Stimulated activated CD4-positive, alpha-beta T cell treated with anti-CD3 and anti-CD28 coated beads, Interleukin-15, amount 100 ng/mL, for 1 hour (primary cell): ENCODE measurements at places on chromosomes 2 and 18.

DNA sequence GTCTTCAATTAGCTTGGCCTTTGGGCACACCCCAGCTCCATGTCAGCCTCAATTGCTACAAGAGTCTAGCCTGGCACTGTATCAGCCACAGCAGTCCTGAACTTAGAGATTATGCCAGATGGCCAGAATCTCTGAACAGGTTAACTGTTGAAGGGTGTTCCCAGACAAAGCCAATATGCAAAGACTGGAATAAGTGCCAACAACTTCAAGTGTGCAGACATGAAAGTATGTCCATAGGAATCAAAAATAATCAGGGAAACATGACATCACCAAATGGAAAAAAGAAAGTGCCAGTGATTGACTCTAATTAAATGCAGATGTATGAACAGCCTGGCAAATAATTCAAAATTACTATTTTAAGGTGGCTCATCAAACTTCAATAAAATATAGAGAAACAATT, 98.5 kb upstream of the DOCK10 start:
- no peak for DNase-seq

DNA sequence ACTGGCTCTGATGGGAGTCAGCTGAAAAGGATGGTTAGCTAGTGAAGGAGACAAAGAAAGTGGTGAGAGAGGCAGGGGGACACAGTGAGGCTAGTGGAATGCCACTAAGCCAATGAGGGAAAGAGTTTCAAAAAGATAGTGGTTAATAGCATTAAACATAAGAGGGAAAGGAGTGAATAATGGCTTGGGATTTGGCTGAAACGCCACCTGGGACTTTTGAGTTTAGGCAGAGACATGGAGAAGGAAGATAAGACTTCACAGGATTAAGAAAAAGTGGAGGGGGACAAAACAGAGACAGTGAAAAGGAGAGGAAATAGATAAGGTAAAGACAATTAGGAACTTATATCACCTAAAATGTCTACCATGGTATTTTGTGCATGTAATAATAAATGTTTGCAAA, 6.9 kb downstream of the CD28 start:
- DNase-seq = no peak

GRCh38 chr2:12921321-12921720, 204.6 kb downstream of the TRIB2 start:
- DNase-seq = no peak

- no peak for DNase-seq
Measured at GRCh38 chr2:240205348-240205747, 64.9 kb upstream of the OTOS start.

DNA sequence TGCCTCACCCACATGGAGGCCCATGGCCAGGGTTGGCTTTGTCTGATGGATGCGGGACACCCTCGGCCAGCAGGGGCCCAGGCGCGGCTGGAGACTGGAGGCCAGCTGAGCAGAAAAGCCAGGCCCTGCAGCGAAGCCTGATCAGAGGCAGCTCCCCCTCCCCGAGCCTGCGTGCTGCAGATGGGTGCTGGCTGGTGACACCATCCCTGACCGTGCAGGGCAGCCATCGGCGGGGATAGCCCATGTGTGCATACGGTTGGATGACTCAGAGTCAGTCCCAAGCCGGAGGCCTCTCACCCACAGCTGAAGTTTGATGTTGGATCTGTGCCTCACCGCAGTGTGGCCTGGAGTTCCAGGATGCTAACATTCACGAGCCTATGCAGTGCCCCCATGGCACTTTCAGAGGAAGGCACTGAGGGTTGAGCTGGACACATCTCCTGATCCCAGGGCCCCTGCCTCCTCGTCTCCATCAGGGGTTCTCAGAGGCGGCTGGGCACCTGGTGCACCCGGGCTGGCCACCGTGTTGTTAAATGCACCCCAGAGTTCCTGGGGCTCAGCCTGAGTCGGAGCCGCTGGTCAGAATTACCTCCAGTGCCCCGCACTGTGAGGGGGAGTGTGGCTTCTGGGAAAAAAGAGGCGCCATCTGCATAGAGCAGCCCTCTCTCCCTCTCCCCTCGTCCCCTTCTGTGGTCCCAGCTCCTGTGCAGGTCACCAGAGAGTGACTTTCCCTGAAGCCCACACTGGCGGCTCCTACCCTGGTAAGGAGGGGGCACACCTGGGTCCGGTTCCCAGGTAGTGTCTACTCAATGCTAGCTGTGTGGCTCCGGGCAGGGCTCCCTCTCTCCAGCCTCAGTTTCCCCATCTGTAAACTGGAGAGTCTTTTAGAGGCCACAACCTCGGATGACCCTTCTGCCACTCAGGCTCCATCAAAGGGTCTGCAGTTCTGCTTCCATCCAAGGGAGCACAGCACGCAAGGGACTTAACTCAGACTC, 19.4 kb upstream of the KIF1A start:
- DNase-seq = no peak

DNA sequence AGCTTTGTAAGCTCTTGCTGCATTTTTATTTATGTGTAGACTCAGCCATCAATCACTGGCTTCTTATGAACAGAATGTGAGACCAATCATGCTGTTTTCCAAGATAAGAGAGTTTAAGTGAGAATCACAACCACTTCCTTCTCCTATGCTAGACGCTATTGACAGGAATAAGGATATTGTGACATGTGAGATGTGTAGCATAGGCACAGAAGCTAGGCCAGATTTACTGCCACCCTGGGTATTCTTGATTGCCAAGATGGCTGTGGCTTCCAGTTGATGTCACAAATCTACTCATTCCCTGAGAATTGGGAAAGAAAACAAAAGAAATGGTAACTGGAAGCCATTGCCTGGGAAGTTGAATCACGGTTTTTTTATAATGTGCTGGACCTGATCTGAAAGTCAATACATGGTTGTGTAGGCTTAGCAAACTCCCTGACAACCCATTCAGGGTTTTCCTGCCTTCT, 49.9 kb downstream of the RAB27B start:
- DNase-seq = no peak

DNA sequence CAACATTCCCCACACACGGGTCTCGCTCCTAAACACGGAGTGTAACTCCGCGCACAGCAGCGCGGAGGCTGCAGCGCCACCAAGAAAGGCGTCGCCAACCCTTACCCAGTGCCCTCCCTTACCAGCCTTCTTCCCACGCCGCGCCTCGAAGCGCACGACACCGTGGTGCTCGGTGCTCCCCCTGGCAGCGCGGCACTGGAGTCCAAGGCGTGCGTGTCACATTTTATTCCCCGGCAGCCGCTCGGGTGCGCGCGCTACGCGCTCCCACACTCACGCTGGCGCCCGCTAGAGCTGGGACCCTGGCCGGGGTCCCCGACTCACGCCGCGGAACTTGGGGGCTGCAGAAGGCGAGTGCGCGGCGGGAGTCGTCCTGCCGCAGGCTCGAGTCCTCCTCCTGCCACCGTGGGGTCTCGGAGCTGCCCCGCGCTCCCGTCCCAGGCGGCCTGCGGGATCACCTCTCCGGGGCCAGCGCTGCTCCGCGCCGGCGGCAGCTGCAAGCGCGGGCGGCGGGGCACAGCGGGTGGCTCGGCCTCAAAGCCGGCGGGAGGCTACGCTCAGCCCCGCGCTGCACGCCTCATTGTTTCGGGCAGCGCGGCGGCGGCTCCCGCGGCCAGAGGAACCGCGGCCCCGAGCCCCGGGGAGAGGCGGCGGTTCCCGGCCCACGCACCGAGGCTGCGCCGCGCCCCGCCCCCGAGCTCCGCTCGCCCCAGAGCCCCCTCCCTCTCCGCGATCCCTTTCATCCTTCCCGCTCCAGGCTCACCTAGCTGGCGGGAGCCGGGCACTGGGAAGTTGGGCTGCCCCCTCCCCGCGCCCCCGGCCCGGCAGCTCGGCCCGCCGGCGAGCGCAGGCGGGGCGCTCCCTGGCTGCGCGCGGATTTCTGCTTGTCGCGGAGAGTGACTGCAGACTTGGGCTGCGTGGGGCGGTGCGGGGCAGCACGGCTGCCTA, at the start of gene ST6GAL2:
Gene ST6GAL2 (minus strand): TSS at position 197 of the 945 bp plus-strand sequence. CDS start 42,190 bp downstream, outside the sequence.
- DNase-seq = no peak
